A375 (cell line): ENCODE measurements at places on chromosomes 1 and 21. TPM values are rescaled to one million over a fixed set of nuclear protein-coding genes. Genes with fewer than 3 reads are reported as not detected.

The S100A1 gene
- total RNA-seq: 151 and 162 TPM in 2 replicates

The FAM131C gene
- total RNA-seq: 0.79 and 1.5 TPM in 2 replicates

The ANKRD45 gene
- 0.45 and 0.61 TPM in 2 replicates for total RNA-seq

The MAP3K21 gene
- 7.9 and 8.6 TPM in 2 replicates for total RNA-seq

The NPPA gene
- not detected in 2 replicates for total RNA-seq

The ELAPOR1 gene
- 0.08 and 0.11 TPM in 2 replicates for total RNA-seq

The OR2L3 gene
- not detected in 2 replicates for total RNA-seq

The RHD gene
- total RNA-seq: not detected in 2 replicates

The KCNA3 gene
- not detected in 2 replicates for total RNA-seq

The PCAT6 gene
- not detected in 2 replicates for total RNA-seq

The PLA2G4A gene
- 0.98 and 1.0 TPM in 2 replicates for total RNA-seq

The ERG gene
- not detected in 2 replicates for total RNA-seq

The ZNF695 gene
- total RNA-seq: 10.7 and 17.2 TPM in 2 replicates

The VWA1 gene
- total RNA-seq: 1.9 and 4.9 TPM in 2 replicates

The SYT2 gene
- not detected in 2 replicates for total RNA-seq

The TRAF3IP3 gene
- total RNA-seq: not detected in 2 replicates

The FAM3B gene
- 0.16 and 0.26 TPM in 2 replicates for total RNA-seq

The FLG2 gene
- not detected in 2 replicates for total RNA-seq
